ENCODE measurements at places on chromosomes 6 and 20.

- DNase-seq = no peak
These were observed 71.9 kb downstream of the NOL4L start for GRCh38 chr20:32513031-32513866.

DNA sequence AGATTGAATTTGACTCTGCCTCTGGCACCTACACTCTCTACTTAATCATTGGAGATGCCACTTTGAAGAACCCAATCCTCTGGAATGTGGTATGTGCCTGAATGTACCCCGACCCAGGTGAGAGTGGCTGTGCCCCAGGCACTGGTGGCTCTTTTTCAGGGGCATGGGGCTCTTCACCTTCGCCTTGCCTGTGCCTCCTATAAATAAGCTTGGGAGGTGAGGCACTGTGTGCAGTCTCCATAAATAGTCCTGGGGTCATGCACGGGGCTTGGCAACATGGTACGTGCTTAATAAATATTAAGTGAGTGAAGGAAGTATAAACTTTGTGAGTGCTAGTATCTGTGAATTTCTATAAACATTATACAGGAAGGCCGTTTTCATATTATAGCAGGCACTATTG is 33.0 kb downstream of the GHRH start:
- DNase-seq = no peak

- no peak for DNase-seq
These were observed 53.3 kb upstream of the EPB41L1 start for GRCh38 chr20:36101192-36101591.

- no peak for DNase-seq
These were observed 1.7 kb downstream of the C20orf204 start for GRCh38 chr20:64037498-64038213.

DNA sequence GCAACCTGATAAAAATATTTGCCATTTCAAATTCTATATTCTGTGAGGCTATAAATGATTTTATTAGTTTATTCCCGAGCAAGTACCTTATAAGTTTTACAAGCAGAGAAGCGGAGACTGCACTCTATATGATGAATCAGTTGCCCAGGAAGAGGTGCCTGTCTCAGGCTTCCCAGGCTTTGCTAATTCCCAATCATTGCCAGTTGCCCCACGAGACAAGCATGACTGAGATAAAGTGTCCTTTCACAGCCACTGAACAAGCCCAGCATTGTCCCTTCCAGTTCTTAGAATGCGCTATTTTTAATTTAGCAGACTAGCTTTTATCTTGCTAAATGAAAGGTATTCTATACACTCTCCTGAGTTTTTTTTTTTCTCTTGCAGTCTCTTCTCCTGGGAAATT is 260.7 kb downstream of the ALDH8A1 start:
- no peak for DNase-seq

DNA sequence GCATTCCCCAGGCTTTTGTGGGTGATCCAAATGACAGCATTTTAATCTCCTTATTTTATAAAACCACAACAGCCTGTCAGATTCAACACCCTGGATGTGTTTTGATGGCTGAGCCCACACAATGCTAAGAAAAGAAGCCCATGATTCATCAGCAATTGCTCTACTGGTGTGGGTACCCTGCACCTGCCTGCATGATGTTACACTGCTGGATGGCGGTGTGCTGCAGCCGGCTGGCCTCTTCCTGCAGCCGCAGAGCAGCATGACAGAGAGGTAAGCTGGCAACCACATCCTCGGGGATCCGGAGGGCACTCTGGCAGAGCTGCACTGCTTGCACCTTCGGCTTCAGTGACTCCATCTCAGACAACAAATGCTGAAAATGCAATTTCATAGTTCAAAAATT is 327.5 kb downstream of the SYNE1 start:
- DNase-seq = no peak

- DNase-seq = no peak
These were observed 5.0 kb upstream of the LPIN3 start for GRCh38 chr20:41335591-41335990.

All from GM12892 (cell line).